ENCODE measurements at places on chromosomes 6 and 20.

- DNase-seq, result no peak
These were observed 56.2 kb downstream of the RAB44 start for GRCh38 chr6:36753671-36754405.

- no peak for DNase-seq
These were observed 10.1 kb downstream of the PKHD1 start for GRCh38 chr6:52077180-52077884.

GRCh38 chr6:4615231-4615630 is 161.0 kb upstream of the CDYL start:
- DNase-seq, result no peak

DNA sequence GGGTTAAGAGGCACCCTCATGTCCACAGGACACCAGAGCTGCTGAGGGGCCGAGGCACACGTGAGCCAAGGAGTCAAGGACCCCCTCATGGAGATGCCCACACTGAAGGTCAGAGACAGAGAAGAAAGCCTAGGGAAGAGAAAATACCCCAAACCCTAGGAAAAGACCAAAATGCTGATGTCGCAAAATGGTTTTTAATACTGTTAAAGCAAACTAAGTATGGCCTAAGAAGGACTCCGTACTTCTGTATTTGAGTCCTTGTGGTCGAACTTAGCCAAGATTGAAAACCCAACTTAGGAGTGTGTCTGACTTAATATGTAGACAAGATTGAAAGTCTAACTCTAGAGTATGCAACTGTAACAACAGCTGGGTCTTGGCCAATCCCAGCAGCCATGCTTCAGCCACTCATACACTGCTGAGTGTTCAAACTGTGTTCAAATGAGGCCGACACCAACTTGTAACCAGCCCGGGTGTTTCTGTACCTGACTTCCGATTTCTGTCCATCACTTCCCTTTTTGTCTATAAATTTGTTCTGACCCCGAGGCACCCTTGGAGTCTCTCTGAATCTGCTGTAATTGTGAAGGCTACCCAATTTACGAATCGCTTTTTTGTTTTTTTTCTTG is 92.6 kb upstream of the AGPAT4 start:
- no peak for DNase-seq

DNA sequence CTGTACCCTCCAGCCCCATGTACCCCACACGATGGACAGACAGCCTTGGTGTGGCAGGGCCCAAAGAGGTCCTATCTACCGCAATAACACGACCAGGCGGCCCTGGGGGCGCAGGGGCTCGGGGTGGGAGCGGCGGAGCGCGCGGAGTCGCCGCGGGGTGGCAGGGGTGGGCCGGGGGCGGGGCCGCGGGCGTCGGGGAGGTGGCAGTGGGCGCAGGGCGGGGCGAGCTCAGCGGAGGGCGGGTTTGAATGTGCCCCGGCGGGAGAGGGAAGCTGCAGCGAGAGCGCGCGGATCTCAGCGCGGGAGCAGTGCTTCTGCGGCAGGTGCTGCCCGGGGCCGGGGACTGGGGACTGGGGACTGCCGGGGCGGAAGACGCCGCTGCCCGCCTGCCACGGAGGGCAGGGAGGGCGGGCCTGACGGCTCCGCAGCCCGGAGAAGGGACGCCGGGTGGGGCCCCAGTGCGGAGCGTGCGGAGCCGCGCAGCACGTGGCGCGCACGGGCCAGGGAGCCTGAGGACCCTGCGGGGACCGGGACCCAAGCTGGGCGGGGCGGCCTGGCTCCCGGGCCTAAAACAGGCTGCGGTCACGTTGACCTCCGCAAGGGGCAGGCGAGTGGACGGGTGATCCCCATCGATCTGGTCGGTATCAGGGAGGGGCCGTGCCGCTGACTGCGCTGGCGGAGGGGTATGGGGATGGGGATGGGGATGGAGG is at the start of gene SLC29A1:
SLC29A1 (plus strand) TSS at position 277 of the 710 bp plus-strand sequence. CDS start 3,719 bp downstream, outside the sequence.
- DNase-seq, result no peak

GRCh38 chr6:841569-841968 is 148.6 kb upstream of the EXOC2 start:
- DNase-seq, result no peak

- no peak for DNase-seq
These were observed 48.5 kb downstream of the RPF2 start for GRCh38 chr6:111030008-111031007.
